Stimulated activated CD4-positive, alpha-beta T cell treated with anti-CD3 and anti-CD28 coated beads, Interleukin-4, amount 100 ng/mL, for 4 hours (primary cell): ENCODE measurements at places on chromosomes 7 and 10.

- no peak for DNase-seq
Observed at GRCh38 chr7:70893422-70893821, 238.5 kb upstream of the GALNT17 start.

DNA sequence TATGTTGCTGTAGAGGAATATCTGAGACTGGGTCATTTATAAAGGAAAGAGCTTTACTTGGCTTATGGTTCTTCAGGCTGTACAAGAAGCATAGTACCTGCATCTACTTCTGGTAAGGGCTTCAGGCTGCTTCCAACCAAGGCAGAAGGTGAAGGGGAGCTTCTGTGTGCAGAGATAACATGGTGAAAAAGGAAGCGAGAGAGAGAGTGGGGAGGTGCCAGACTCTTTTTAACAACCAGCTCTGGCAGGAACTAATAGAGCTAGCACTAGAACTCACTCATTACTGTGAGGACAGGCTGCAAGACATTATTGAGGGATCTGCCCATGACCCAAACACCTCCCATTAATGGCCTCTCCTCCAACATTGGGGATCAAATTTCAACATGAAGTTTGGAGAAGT lies 94.5 kb downstream of the KIF20B start:
- no peak for DNase-seq

GRCh38 chr7:158549616-158550393 lies 37.8 kb downstream of the PTPRN2 start:
- no peak for DNase-seq

- no peak for DNase-seq
Observed at GRCh38 chr10:52740913-52741675, 31.5 kb downstream of the MBL2 start.

DNA sequence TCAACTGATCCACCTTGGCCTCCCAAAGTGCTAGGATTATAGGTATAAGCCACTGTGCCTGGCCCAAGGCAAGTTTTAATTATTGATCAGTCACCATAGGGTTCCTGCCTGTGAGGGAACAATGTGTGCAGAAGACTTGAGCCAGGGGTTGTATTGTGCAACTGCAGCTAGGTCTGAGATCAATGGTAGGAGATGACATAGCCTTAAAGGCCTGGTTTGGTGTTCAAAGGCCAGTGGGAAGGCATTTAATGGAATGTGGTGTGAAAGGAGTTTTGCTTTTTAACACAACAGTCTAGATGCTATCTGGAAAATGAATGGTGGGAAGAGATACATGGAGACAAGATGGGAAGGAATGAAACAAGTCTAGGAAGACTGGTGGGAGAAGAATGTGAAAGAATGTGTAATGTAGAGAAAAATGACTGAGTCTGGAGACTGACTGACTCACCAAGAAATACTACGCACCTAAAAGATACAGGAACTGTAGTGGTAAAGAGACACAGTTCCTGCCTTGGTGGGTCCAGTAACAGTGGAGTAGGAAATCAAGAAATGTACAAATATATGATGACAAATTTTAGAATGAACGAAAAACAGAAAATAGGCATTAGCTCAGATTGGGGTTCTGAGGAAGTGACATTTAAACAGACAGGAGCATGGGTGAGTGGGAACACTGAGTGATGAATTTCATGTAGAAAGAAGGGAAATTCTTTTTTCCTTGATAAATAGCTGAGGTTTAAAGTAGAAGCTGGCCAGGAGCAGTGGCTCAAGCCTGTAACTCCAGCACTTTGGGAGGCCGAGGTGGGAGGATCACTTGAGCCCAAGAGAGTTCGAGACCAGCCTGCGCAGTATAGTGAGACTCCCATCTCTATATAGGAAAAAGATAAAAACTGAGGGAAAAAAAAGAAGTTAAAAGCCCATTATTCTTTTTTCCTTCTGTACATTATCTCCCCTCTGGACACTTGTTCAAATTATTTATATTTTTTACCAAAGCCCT lies 9.4 kb downstream of the HNRNPF start:
- DNase-seq = no peak

GRCh38 chr10:30662814-30663213 lies 33.3 kb upstream of the LYZL2 start:
- DNase-seq = no peak

DNA sequence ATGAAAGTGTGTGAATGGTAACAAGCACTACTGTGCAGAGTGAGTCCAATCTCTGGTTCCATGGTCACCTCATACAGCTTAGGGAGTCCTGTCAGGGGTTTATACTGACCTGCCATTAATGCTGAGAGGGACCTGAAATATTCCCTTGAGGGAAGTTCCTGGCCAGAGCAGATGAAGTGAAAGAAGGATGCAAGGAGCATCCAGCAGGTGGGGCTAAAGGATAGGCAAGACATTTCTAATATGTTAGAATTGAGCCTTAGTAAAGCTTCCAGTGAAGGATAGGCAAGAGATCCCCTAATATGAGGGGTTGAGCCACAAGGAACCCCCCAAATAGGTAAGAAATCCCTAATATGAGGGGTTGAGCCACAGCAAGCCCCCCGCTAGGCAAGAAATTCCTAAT lies 25.5 kb upstream of the FAM221A start:
- DNase-seq = no peak

DNA sequence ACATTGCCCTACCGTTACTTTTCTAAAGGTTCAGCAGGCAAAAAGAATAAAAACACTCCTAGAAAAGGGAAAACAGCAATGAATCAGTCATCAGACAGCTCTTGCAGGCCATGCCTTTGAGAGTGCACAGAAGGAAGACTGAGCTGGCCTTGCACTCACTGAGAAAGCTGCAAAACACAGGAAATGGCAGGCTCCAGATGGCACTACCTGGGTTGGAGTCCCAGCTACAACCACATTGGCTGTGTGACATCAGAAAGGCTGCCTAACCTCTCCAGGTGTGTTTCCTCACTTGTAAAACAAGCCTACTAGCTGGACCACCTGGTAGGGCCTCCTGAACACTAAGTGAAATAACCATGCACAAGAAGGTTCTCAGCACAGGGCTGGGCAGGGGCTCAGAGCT lies 113.7 kb downstream of the SFMBT2 start:
- DNase-seq = no peak

- DNase-seq = no peak
Observed at GRCh38 chr10:70418229-70418628, 14.3 kb downstream of the EIF4EBP2 start.

DNA sequence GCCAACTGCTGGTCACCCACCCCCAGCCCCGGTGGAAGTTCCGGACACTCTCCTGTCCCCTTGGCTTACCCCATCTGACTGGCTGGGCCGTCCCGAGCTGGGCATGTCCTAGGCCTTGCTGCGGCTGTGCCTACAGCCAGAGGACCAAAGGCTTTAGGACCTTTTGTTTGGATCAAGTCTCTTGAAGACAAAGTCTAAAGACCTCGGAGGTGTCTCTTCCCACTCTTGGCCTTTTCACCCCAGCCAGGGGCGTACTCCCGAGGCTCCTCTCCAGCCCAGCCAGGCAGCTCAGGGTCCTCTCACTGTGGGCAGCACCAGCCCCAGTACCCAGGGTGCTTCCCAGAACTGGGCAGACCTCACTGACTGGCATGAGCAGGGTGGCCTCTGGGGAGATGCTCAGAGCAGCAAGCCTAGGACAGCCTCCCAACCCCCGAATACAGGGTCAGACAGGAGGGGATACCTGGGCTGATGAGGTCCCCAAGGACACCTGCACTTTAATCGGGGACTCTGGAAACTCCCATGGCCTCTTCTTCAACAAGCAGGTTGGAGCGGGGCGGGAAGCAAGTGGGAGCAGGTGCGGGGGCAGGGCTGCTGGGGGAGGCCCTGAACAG lies 2.7 kb upstream of the PWWP2B start:
- no peak for DNase-seq

DNA sequence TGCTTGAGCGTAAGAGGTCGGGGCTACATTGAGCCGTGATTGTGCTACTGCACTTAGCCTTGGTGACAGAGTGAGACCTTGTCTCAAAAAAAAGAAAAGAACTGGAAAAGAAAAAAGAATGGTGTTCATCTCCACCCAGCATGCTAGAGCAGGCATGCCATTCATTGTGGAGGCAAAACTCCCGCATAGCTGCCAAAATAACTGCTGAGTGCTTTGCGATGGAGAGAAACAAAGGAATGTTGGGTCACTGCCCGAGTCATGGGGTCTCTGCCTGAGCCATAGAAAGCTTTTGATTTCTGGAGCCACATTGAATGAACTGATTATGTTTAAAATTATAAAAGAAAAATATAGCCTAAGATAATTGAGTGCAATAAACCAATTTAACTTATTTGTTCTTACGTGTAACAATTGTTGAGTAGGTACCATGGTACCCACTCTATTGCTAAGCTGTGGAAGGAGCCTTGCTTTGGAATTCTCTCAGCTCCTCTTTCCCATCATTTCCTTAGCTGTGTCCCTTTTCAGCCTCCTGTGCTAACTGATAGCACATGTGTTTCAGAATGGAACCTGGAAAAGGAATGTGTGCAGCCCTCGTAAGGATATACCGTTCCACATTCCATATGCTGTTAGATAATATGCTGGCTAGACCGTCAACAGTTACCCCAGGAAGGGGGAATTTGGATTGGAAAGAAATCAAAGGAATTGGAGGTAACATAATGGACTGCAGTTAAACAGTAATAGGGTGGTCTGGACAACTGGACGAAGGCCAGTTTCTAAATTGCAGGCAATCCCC lies 99.0 kb downstream of the KIAA1217 start:
- no peak for DNase-seq

- DNase-seq = no peak
Observed at GRCh38 chr10:4127518-4128315, 342.7 kb upstream of the KLF6 start.

- DNase-seq = no peak
Observed at GRCh38 chr7:543501-544337, 24.1 kb upstream of the PDGFA start.

DNA sequence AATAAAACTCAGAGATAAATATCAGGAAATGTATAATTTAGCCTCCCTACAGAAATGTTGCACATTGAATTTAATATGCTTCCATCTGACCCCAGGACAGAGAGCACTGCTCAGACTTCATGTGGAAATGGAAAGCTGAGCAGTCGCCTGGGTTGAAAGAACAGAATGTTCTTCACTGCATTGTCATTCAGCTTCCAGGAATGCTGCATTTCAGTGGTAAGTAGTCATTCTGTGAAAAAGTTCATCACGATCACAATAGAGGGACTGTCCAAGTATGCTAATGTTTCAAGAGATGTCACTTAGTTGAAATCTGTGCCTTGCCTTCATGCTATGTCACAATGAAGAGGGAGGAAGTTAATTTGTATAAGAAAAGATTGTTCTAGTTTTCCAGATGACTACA lies 147.3 kb downstream of the NRCAM start:
- DNase-seq = no peak

GRCh38 chr10:116138897-116139296 lies 134.1 kb downstream of the GFRA1 start:
- DNase-seq = no peak

GRCh38 chr10:7300384-7300971 lies 110.4 kb downstream of the SFMBT2 start:
- DNase-seq = no peak

DNA sequence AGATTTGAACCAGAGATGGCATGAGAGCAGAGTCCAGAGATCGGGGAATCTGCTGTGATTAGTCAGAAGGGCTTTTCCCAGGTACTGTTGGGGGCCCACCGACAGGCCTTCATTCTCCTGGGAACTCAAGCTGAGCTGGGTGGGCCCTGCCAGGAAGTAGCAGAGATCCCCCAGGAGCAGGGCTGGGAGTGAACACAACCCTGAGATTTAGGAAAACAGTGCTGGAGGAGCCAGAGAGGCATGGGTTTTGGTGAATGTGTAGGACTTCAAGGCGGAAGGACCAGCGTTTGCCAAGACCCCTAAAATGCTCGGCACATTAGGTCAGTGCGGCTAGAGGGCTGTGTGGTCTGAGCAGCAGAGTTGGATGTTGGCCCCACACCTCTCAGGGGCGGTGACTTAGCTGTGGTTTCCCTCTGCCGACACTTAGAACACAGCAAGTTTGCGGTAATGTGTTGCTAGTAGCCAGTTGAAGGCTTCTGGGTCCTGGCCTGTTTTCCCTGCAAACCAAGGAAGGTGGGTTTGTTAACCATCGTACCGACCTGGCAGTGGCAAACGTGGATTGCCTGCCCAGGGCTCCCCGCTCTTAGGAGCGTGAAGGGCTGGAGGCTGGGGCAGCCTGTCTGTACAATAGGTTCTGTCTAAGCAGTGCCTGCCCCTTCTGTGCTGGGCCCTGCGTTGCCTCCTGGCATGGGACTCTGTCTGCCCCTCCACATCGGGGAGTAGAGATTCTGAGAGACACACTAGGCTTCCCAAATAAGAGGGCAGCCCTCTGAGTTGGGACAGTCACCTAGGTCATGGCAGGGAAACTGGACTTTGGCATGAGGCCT lies 14.0 kb downstream of the NACAD start:
- DNase-seq = no peak

DNA sequence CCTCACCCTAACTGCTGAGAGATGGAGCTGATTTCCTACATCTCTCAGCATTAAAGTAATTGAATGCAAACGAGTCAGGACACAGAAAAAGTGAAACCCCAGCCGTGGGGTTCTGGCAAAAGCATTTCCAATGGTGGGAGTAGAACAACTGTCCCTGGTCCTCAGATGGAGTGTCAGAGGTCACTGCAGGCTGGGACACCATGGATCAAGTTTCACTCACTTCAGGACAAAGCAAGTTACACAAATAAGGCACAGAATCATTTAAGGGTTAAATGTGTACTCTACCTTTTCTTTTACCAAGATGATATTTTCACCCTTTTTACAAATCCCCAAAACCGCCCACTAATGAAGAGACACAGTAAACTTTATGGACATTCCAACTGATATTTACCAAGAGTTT lies 607.8 kb downstream of the PARD3 start:
- no peak for DNase-seq

DNA sequence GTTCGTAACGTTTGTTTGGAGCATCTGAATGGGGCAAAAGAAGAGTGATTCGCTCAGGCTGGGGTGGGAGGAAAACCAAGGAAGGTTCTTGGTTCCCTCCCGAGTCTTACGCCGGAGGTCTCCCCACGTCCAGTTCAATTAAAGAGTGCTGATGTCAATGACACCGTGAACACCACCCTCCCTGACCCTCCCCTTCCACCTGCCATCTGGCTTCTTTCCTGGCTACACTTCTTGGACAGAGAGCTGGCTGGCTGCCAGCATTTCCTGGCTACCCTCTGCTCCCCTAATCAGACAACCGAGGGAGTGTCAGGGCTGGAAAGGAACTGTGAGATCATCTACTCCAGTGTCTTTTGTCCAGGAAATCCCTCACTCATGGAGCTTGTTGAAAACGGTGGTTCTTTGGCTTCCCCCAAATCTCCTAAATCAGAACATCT lies 24.1 kb upstream of the FFAR4 start:
- no peak for DNase-seq

- DNase-seq = no peak
Observed at GRCh38 chr7:128420773-128421172, 11.0 kb upstream of the IMPDH1 start.

DNA sequence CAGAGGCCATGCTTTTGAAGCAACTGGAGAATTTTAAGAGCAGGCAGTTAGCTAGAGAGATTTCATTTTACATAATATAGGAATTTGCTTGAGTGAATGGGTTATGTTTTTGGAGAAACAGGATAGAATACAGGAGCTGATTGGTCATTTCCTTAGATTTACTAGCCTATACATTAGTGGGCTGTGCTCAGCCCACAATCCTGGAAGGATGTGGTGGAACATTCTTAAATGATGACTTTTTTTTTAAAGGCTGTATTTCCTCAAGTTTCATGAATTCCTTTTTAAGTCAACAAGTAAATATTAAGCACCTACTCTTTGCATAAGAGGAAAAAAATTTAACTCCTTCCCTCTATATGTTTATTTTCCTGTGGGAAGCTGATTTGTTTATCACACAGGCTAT lies 314.4 kb upstream of the BMPER start:
- no peak for DNase-seq
